ENCODE measurements at places on chromosomes 4 and X.
A peak's percentile ranks its signal among the peaks of the same experiment; 100 is the strongest.

- DNase-seq = no peak
Observed at GRCh38 chr4:128424527-128425497, 137.2 kb upstream of the PGRMC2 start.

DNA sequence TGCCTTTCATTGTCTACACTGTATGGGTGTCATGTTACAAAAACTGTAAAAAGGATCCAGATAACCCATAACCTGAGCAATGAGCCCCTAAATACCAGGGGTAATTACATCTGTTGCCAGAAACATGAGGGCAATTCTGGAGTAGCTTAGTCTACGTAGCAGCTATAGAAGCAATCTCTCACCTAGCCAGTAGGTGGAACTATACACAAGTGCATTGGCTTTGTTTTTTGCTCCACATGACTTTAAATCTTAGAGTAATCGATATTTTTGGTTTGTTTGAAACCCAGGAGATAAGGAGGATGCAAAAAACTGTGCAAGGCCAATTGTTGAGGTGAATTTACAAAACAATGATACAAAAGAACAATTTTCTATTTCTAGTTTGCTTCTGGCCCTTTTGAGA, 57.5 kb downstream of the GPR82 start:
- DNase-seq = peak; percentile 46

GRCh38 chrX:38649221-38649620, 87.9 kb downstream of the TSPAN7 start:
- no peak for DNase-seq

GRCh38 chr4:82989575-82990429, 20.8 kb downstream of the LIN54 start:
- DNase-seq = peak; percentile 41

- no peak for DNase-seq
Observed at GRCh38 chr4:154033921-154034320, 245.0 kb upstream of the SFRP2 start.

DNA sequence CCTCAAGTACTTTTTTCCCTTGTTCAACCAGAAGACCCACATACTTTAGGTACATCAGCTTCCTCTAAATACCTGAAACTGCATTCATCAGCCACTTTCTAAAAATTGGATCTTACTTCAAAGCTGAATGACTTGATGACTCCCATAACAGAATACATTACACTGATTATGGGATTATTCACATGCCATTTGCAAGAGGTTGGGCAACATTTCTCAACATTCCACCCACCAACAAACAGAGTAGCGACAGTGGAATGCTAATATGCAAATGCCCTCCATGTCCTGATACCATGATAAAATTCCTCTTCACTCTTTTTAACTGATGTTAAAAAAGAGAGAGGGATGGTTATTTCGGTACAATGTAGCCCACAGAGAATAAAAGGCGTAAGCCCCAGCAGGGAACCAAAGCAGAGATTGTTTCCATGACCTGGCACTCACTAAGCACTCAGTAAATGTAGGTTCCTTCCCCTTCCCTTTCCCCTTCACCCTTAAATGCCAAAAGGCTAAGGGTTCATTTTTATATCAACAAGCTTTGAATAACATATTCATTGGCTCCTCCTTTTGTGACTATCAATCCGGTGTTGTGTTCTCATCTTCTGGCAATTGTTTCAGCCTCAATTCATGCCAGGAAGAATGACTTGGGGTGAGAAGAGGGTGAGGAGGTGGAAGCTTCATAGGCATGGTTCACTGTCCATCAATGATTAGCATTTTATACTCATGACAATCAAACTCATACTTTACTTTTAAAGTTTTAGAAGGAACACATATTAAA, 317.2 kb downstream of the DHX15 start:
- peak; percentile 64 for DNase-seq
